Stimulated activated CD4-positive, alpha-beta T cell treated with anti-CD3 and anti-CD28 coated beads, TNF-alpha, amount 100 ng/mL, for 1 hour (primary cell): ENCODE measurements at places on chromosomes 5 and 9.

DNA sequence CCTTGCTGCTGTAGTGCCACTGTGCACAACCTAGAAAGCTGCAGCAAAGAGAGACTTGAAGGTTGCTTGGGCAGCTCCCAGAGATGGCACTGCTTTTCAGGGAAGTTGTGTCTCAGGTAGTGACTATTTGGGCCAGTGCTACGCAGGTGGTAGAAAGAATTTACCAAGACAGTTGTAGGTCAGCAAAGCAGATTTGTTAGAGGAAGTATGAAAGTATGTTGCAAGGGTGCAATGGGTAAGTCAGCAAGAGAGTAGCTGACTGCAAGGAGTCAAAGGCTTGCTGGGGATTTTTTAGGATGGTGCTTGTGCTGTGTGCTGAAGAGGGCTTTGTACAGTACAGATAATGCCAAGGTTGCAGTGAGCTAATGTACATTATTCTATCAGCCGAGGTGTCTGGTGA is 33.5 kb upstream of the SPARC start:
- no peak for DNase-seq

DNA sequence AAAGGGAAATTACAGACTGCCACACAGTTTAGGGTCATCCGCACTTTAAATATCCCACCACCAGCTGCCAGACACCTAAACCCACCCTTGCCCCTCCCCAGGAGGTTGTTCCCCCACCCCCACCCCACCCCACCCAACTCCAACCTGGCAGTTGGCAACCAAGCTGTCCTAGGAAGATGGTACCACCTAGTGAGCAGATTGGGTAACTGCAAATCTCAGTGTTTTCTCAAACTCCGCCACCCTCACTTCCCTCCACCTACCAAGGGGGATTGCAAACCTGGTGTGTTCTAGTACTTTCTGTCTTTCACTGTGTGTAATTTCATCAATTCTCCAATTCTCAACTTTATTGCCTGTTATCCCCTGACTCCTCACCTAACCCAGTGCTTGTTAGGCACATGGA is 323.8 kb upstream of the IRX2 start:
- no peak for DNase-seq

GRCh38 chr9:88280816-88281382 is 107.3 kb upstream of the SPIN1 start:
- no peak for DNase-seq

GRCh38 chr5:127577458-127577857 is 60.0 kb downstream of the PRRC1 start:
- no peak for DNase-seq

DNA sequence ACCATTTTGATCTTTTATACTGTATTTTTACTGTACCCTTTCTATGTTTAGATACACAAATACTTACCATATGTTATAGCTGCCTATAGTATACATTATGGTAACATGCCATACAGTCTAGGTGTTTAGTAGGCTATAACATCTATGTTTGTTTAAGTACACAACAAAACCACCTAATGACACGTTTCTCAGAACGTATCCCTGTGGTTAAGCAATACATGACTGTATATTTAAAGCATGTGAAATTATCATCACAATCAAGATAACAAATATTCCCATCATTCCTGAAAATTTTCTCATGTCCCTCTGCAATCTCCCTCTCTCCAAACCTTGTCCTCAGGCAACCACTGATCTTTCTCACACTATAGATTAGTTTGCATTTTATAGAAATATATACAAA is 66.4 kb upstream of the SUSD1 start:
- DNase-seq: no peak

- DNase-seq: no peak
Measured at GRCh38 chr5:150245808-150246207, 43.8 kb downstream of the CAMK2A start.

GRCh38 chr9:36676778-36677485 is 104.2 kb downstream of the MELK start:
- DNase-seq: no peak

DNA sequence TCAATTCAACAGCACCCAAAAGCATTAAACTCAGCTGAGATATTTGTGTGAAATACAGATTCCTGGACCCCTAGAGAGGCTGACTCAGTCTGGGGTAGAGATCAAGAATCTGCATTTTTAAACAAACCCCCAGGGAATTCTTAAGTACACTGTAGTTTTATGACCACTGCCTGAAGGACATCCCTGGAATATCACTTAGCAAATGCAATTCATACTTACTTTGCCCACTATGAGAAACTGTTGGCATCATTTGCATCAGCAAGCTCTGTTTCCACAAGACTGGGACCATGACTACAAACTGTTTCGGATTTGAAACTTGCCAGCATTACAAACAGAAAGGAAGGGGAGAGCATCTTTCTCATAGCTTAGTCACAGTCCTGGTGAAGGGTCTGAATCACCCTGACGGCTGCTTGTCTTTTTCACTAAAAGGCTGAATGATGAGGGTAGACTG is 63.7 kb downstream of the MLLT3 start:
- no peak for DNase-seq

- DNase-seq: no peak
Measured at GRCh38 chr5:107216587-107216986, 454.1 kb downstream of the EFNA5 start.

DNA sequence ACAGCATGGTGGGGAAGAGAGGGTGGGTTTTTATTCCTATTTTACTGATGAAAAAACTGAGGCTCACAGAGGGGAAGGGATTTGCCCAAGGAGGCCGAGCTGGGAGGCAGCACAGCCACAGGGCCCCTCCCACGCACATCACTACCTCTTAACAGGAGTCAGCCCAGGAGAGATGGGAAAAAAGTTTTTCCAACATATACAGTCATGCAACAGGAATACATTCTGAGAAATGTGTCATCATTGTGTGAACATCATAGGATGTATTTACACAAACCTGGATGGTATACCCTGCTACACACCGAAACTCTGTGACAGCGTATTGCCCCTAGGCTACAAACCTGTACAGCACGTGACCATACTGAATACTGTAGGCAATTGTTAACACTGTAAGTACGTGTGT is 11.6 kb downstream of the TRAF1 start:
- no peak for DNase-seq

- DNase-seq: no peak
Measured at GRCh38 chr5:80714570-80715298, 60.0 kb upstream of the DHFR start.

DNA sequence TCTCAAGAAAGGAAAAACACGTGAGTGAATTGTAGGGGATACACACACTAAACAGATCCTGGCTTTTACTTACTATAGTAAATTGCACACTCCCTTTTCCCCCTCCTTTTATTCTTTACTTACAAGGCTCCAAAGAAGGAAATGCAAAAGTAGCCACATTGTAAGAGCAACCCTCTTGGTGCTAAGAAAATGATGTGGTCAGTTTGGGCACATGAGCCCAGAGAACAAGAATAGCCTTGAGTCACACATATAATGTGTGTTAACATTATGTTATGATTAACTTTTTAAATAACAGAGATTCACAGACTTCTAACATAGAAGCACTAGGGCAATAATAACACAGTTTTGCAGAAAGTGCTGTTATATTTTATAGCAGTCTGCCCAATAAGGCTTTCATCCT is 48.5 kb downstream of the PCSK5 start:
- DNase-seq: no peak

DNA sequence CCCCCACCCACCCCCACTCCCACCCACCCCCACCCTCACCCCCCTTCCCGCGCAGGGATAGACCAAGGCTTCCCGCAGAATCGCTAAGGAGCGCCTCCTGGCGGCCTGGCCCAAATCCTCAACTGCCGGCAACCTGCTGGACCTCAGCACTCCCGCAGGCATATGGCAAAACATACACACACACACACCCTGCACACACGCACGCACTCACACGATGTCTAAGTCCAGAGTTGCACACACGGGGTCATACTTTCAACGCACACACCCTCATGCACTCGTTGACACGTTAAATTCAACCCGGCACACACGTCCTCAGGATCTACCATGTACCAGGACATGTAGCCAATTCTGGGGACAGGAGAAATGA is 1.7 kb downstream of the CPLX2 start:
- DNase-seq: no peak

GRCh38 chr9:13095056-13095455 is 184.4 kb downstream of the MPDZ start:
- DNase-seq: no peak

- DNase-seq: no peak
Measured at GRCh38 chr9:101269591-101270283, 115.1 kb downstream of the BAAT start.

- DNase-seq: no peak
Measured at GRCh38 chr5:41869151-41869723, 988 bp downstream of the OXCT1 start.

DNA sequence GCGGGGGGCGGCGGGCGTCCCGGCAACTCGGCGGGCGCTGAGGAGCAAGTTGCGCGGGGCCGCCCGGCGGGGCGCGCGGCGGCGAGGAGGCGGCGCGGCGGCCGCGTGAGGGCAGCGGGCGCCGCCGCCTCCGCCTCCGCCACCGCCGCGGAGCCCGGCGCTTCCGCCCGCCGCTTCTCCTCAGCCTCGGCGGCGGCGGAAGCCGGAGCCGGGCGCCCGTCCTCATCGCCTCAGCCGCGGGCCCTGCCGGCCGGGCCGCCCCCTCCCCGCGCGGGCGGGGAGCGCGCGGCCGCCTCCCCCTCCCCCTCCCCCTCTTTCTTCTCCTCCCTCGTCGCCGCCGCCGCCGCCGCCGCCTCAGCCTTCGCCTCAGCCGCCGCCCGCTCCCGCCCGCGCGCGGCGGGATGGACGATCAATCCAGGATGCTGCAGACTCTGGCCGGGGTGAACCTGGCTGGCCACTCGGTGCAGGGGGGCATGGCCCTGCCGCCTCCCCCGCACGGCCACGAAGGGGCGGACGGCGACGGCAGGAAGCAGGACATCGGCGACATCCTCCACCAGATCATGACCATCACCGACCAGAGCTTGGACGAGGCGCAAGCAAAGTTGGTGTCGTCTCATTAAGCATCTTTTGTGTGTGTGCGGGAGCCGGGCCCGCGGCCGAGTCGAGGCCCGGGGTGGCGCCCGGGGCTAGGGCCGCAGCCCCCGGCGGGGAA is at the start of gene PBX3:
Gene PBX3, plus strand, starts transcription at position 321 of the 712 bp plus-strand sequence.
- DNase-seq: no peak

- DNase-seq: no peak
Measured at GRCh38 chr9:91220021-91220420, 141.7 kb downstream of the AUH start.

GRCh38 chr9:3863686-3864085 is 337.9 kb upstream of the RFX3 start:
- DNase-seq: no peak

- DNase-seq: no peak
Measured at GRCh38 chr5:100789694-100790093, 113.4 kb downstream of the ST8SIA4 start.

GRCh38 chr9:128428644-128429512 is 8.2 kb downstream of the CERCAM start:
- DNase-seq: no peak

- no peak for DNase-seq
Measured at GRCh38 chr9:108724122-108724521, 131.7 kb downstream of the ACTL7B start.

DNA sequence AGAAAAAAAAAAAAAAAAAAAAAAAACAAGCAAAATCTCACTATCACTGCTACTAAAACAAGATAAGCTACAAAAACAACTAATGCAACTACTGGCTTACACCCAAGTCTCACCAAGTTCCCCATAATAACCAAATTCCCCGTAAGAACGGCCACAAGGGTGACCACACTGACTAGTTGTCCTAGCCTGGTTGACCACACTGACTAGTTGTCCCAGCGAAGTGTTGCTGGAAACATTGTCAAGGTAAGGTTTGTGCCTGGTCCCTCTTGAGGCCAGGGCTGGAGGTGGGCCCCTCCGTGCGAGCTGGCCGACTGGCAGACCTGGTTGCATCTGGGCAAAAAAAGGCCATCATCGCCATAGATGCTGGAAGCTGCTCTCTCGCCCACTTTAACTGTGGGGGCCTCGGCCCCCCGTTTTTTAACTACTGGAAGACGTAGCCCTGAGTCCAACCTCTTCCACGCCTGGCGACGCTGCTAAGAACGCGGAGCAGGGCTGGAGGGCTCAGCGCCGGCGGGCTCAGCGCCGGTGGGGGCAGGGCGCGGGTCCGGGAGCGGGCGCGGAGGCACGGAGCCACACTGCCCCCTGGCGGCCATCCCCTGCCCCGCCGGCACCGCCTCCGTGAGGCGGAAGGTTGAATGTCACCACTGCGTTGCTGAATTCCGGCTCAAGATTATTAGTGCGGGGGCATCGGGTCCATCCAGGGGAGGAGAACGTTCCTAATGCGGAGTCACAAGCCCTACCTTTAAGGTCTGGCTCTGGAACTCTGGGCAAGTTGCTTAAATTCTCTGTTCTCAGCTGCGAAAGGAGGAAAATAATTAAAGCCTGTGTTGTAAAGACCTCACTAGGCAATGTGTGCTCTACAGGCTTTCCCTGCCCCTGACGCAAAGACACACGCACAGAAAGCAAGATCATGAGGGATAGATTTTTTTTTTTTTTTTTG is 84.0 kb downstream of the HSD17B3 start:
- peak; percentile 80 for DNase-seq

- peak; percentile 82 for DNase-seq
Measured at GRCh38 chr5:79857714-79858409, 133.2 kb downstream of the MTX3 start.

DNA sequence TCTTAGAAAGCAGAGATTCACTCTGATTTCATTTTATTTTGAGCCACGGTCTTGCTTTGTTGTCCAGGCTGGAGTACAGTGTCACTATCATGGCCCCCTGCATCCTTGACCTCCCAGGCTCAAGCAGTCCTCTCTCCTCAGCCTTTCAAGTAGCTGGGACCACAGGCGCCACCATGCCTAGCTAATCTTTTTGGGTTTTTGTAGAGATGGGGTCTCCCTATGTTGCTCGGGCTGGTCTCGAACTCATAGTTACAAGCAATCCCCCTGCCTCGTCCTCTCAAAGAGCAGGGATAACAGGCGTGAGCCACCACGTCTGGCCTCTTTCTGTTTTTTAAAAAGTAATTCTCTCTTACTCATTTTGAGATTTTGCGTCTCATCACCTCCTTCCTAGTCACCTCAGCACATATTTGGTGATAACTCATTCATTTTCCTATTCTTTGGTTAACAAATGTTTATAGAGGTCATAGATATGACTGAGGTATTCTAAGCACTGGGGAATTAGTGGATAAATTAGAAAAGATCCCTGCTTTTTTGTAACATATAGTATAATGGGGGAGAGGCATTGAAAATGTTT is 10.8 kb upstream of the DCP2 start:
- DNase-seq: no peak

- DNase-seq: no peak
Measured at GRCh38 chr9:98530806-98531386, 177.8 kb downstream of the GABBR2 start.

- no peak for DNase-seq
Measured at GRCh38 chr9:92345582-92345981, 19.8 kb downstream of the CENPP start.

DNA sequence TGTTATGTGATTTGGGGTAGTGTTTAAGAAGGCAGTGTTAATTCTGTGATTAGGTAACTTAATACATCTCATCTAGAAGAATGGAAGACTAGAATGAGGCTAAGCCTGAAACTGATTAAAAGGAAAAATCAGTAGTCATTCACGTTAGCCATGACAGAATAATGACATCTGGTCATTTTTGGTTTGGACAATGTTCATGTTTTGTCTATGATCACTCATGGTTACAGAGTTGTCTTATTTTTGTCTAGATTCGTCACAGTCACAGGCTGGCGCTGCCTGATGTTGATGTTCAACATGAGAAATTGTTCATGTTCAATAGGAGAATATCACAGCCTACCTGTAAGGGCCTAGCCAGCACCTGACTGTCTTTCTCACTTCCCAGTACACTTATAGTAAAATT is 9.5 kb upstream of the DOCK2 start:
- no peak for DNase-seq

GRCh38 chr9:21670374-21670773 is 132.1 kb upstream of the MTAP start:
- DNase-seq: no peak

GRCh38 chr9:101478444-101478843 is 42.9 kb upstream of the ALDOB start:
- DNase-seq: no peak
